ENCODE measurements at places on chromosomes 5 and 9.

DNA sequence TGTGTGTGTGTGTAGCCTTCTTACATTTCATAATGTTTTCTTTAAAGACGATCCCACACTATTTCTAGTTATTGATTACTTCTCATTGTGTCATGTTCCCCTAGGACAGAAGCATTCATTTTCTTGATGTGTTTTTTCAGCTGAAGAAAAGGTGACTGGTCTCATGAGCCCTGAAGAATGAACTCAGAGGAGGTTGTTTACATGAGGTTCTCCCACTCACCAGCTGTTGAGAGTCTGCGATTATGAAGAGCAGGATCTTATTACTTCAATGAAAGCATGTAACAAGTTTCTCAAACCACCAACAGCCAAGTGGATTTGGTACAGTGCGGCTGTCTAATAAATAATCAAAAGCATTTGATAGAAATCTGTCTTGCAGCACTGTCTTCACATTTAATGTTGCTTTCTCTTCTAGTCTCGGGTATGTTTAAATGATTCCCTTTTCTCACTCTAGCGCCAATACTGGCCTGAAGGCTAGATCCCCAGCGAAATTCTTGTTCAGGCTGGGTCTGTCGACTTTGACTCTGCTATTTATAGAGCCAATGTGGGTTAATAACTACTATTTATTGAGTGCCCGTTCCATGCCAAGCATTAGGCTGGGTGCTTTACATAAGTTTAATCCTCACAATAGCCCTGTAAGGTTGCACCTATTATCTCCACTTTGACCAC lies 9.6 kb upstream of the FSD1L start:
- no peaks in the 10 kb centered on the region for H3K27me3 ChIP-seq
- H3K27ac ChIP-seq: no peak overlapping the region
- DNase-seq: no peak
- H3K36me3 ChIP-seq: no peaks in the 10 kb centered on the region
- H3K4me1 ChIP-seq: peaks cover 5% of the 10 kb centered on the region

GRCh38 chr9:3768286-3768685 lies 242.5 kb upstream of the RFX3 start:
- no peaks in the 10 kb centered on the region for H3K4me1 ChIP-seq
- H3K27me3 ChIP-seq: no peaks in the 10 kb centered on the region
- DNase-seq: no peak
- no peak overlapping the region for H3K4me3 ChIP-seq

DNA sequence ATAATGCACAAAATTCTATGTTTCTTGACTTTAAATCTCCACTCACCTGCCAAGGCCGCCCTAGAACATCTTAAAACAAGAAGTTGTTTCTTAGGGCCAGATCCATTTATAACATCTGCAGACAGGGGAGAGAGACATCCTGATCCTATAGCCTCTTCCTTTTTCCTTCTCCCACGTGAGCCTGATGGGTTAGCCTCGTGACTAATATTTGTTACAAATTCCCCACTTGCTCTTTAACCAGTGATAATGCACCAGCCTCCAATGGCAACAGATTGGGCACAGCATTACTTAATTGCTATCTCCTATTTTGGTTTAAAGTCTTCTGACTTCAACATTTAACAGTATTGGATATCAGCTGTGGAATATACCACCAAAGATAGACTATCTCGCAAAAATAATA lies 196.5 kb downstream of the GADD45G start:
- H3K4me3 ChIP-seq: no peak overlapping the region
- no peaks in the 10 kb centered on the region for H3K36me3 ChIP-seq
- H3K27me3 ChIP-seq: no peaks in the 10 kb centered on the region
- DNase-seq: no peak

DNA sequence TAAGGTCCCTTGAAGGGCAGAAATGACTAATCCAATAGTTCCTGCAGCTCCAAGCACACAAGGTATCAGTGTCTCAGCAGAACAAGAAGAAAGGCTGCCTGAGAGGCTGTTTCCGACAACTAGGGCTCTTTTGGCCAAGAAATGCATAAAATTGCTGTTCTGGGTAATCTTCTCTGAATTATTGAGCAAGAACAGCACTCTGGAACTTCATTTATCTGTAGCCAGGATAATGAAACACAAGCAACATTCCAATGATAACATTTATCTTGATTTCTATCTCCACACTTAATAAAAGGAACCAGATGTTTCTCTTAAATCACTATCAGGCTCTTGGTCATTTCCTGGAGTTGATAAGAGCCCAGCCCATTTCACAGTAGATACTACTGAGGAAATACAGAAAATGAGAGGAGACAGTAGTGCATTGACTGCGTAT lies 17.0 kb upstream of the AUH start:
- no peak for DNase-seq
- H3K4me3 ChIP-seq: no peak overlapping the region
- H3K27me3 ChIP-seq: no peaks in the 10 kb centered on the region
- no peaks in the 10 kb centered on the region for H3K36me3 ChIP-seq
- no peak overlapping the region for H3K27ac ChIP-seq

DNA sequence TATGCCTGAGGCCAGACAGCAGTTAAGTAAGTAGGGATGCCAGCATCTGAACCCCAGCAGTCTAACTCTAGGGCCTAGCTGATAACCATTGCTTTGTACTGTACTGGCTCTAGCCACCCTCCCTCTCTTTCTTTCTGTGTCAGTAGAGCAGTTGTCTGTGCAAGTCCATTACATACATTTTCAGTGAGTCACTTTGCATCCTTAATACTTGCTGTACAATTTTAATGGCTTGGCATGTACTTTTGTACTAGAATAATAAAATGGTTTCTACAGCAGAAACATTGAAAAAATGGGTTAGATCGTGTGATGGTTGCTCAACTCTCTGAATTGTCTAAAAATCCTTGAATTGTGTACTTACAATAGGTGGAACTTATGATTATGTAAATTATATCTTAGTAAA lies 1.5 kb upstream of the TTC39B start:
- peaks cover 8% of the 10 kb centered on the region for H3K4me1 ChIP-seq
- no peak overlapping the region for H3K27ac ChIP-seq
- H3K27me3 ChIP-seq: no peaks in the 10 kb centered on the region
- DNase-seq: no peak

- H3K4me1 ChIP-seq: peaks cover 71% of the 10 kb centered on the region
- no peak overlapping the region for H3K4me3 ChIP-seq
- H3K27ac ChIP-seq: peak overlapping the region; percentile 82
- no peaks in the 10 kb centered on the region for H3K27me3 ChIP-seq
- H3K36me3 ChIP-seq: peaks cover 8% of the 10 kb centered on the region
These were observed 25.4 kb downstream of the IRF1 start for GRCh38 chr5:132465059-132465707.

DNA sequence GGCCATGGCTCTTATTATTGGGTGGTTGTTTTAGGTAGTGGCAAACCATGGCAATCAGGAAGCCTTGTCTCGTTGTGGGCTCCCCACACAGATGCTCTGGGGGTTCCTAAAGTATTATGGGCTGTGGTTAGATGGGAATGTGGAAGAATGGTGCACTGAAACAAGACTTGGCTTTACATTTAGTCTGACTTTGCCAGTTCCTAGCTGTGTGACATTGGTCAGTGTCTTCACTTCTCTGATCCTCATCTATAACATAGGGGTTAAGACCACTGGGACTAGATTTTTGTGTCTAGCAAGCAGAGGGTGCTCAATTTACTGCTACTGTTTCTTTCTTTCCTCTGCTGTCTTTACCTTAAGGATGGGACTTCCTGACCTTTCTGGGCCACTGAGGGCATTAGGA lies 149.5 kb downstream of the HSPA4 start:
- no peak for DNase-seq
- H3K4me3 ChIP-seq: no peak overlapping the region
- no peak overlapping the region for H3K27ac ChIP-seq
- no peaks in the 10 kb centered on the region for H3K36me3 ChIP-seq
- H3K4me1 ChIP-seq: no peaks in the 10 kb centered on the region
- no peaks in the 10 kb centered on the region for H3K27me3 ChIP-seq

GRCh38 chr9:124038790-124039633 lies 27.4 kb downstream of the LHX2 start:
- no peaks in the 10 kb centered on the region for H3K36me3 ChIP-seq
- peaks cover 17% of the 10 kb centered on the region for H3K4me1 ChIP-seq
- H3K4me3 ChIP-seq: no peak overlapping the region
- no peak overlapping the region for H3K27ac ChIP-seq

DNA sequence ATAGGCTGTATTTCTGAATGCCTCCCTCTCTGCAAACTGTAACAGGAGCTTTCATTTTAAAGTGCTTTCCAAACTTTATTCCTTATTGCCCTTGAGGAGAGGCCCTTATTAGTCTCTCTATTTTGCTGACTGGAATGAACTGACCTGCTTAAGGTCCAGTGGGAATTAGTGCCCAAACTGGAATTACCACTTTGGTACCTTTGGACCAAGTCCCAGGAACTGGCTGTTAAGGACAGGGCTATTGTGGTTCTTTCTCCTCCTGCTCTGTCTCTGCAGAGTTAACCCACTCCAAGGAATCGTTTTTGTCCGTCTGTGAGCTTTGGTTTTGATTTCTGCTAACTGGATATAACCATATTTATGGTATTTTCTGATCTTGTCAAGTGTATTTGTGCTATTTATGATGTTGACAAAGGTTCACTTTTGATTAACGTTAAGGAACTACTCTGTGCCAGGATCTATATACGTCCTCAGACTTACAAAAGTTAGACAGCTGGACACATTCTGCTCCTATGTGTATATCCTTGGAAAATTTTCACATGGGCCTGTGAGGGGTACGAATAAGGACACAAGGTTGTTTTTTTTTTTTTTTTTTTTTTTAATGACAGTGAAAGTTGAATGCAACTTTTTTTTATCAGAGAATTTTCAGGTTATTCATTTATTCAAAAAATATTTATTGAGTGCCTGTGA lies 189.1 kb upstream of the ANKRD55 start:
- no peak for DNase-seq
- H3K27me3 ChIP-seq: no peaks in the 10 kb centered on the region
- H3K4me3 ChIP-seq: no peak overlapping the region
- no peaks in the 10 kb centered on the region for H3K36me3 ChIP-seq
- no peaks in the 10 kb centered on the region for H3K4me1 ChIP-seq

DNA sequence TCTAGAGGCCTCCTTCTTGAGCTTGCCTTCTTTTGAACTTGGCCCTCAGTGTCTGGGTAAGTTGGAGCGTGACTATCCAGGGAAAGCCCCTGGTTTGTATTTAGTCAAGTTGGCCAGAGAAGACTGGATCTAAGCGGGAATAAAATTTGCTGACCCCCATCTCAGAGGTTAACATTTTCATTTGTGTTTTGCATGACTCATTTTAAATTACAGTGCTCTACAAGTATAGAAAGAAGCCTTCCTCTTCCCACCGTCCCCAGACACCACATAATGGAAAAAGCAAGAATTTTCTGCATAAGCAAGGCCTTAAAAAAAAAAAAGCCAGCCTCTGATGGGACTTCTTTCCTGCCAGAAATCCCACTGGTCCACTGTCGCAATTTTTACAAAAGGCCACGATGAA lies 27.2 kb downstream of the PIK3R1 start:
- no peak overlapping the region for H3K27ac ChIP-seq
- DNase-seq: no peak
- no peaks in the 10 kb centered on the region for H3K27me3 ChIP-seq
- H3K4me1 ChIP-seq: peaks cover 49% of the 10 kb centered on the region
- H3K4me3 ChIP-seq: no peak overlapping the region
- H3K36me3 ChIP-seq: no peaks in the 10 kb centered on the region

All from upper lobe of right lung (tissue), 1 donor.